NCI-H460 (cell line): ENCODE measurements at places on chromosomes 12 and 14. TPM values are rescaled to one million over a fixed set of nuclear protein-coding genes. Genes with fewer than 3 reads are reported as not detected.

The LHX5 gene
- total RNA-seq, result 0.22 and 0.40 TPM in 2 replicates

The APOF gene
- not detected in 2 replicates for total RNA-seq

The BAZ2A gene
- 30.4 and 32.4 TPM in 2 replicates for total RNA-seq

The PUS1 gene
- 37.7 and 42.2 TPM in 2 replicates for total RNA-seq

The NTN4 gene
- 68.1 and 86.7 TPM in 2 replicates for total RNA-seq

The KCNA5 gene
- not detected in 2 replicates for total RNA-seq

The GLIPR1L2 gene
- total RNA-seq, result 0.17 and 0.42 TPM in 2 replicates

GRCh38 chr12:59742841-59743240, 147.0 kb downstream of the SLC16A7 start:
- no peak for DNase-seq

DNA sequence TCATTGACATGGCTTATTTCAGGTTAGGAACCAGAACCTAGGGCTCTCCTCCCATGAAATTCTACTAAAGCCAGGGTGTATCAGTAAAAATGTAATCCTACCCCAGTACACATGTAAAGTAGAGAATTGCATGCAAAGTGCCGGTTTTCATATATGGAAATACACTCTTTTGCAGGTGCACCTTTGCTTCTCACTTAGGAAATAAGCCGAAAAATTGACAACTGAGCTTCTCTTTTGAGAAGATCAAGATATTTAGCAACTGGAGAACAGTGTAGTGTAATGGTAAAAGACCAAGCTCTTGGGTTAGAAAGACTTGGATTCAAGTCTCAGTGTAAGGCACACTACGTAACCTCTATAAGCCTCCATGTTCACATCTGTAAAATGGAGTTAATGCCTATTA, 82.4 kb downstream of the SLC38A6 start:
- DNase-seq, result no peak

- DNase-seq, result no peak
Measured at GRCh38 chr14:74733221-74733620, 20.3 kb downstream of the FCF1 start.

GRCh38 chr14:98230411-98230810, 1041.6 kb downstream of the BCL11B start:
- DNase-seq, result no peak

DNA sequence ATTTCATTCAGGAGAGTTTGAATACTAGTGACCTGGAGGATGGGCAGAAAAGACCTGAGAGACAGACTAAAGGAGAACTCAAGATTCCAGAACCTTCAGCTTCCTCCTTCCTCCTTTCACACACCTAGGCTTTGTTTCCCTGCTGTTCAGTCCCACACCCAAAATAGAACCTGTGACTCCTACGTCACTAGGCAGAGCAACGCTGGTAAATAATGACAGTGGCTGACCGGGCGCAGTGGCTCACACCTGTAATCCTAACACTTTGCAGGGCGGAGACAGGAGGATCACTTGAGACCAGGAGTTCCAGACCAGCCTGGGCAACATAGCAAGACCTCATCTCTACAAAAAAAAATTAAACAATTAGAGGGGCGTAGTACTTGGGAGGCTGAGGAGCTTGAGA, 166.4 kb upstream of the FKBP4 start:
- DNase-seq, result no peak

DNA sequence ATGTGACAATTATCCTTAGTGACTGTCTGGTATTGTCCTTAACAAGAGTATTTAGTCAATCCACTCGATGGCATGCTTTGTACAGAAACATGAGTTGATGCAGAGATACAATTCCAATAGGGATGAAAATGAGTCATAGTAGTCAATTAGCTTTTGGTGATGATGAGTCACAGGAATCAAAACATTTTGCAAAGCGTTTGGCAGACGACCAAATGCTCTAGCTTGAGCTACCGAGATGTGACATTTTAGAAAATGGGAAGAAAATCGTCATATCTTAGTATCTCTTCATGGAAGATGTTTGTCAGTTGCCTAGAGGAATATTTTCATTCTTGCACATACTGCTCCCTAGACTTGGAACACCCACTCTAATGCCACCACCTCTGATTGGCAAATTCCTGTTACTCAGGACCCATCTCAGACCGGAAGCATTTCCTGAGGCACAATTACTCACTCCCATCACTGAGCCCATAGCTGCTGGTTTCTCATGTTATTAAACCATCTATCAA, 95.0 kb downstream of the LMNTD1 start:
- peak; percentile 90 for DNase-seq

DNA sequence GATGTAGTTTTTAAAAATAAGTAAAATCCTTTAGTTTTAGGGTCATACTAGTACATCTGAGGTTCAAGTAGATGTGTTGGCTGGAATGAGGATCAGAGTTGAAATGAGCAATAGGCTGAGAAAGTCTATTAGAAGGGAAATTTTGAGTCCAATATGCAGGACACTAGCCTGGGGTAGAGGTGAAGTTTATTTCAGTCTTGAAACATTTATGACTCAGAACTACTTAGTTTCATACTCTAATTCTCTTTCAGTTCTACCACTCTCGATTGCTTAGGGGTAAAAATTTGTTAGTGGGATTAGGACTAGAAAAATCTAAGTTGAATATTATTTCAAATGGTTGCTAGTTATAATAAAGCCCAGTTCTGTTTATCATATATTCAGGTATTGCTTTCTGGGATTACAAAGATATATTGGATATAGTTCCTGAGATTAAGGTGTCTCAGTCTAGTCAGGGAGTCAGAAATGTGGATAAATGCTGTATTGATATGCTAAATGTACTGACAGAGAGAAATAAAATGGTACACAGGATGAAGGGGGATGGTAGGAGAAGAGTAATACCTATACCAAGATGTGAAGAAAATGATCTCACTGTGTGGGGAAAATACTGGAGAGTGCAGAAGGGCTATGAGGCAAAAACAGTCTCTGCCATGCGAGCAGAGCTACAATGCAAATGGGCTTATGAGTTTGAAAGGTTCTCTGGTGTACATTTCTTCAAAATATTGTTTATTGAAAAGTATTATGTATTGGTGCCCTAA, 395.8 kb upstream of the FBXO33 start:
- DNase-seq, result no peak

DNA sequence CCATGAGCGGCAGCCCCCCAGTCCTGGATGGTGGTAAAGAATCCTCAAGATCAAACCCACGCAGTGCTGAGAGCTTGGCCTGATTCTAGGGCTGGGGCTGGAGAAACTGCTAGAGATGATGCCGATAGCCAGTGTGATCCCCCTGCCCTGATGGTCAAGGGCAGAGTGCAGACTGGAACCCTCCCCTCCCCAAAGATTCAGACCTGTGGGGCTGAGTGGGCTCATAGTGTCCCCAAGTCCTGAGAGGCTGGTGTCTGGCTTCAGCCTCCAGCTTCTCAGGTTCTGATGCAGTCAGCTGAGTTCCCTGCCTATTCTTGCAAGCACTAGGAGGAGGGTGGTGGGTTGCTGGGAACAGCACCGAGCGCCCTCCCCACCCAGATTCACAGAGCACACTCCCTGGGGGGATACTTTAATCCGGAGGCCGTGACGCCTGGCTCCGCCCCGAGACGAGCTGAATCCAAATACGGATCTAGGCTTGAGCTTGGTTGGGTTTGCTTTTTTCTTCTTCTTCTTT, 11.9 kb downstream of the RHOF start:
- no peak for DNase-seq

DNA sequence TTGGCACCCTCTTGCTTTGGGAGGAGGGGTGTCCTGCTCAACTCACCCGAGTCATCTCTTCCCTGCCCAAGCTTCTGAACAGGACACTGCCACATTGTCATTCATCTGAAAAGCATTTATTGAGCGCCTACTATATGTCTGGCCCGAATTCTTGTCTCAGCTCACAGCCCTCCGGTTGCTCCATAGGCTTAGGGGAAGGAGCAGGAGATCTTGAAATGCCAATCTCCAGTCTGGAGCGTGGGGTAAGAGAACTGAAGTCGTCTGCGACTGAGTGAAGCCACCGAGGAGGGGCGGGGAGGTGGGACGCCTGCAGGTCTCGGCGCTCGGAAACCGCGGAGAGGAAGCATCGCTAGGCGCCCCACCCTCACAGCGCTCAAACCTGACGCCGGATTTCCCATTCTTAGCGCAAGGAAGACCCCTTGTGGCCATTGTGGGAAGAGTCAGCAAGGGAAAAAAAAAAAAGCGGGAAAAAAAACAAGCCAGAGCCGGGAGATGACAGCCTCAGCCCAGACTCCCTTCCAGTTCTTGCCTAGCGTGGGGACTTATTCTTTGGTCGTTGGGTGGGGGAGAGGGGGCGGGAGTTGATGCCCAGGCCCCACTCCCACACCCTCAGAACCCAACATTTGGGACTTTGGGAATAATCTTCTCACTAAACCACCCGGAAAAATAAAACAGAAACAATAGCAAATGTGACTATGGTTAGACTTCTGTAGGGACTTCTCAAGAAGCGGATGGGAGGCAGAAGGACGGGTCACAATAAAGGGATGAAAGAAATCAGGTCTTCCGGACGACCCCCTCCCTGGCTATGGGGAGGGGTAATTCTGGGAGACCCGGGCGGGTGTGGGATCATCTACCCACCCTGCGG, 28.2 kb upstream of the SMUG1 start:
- peak; percentile 85 for DNase-seq

DNA sequence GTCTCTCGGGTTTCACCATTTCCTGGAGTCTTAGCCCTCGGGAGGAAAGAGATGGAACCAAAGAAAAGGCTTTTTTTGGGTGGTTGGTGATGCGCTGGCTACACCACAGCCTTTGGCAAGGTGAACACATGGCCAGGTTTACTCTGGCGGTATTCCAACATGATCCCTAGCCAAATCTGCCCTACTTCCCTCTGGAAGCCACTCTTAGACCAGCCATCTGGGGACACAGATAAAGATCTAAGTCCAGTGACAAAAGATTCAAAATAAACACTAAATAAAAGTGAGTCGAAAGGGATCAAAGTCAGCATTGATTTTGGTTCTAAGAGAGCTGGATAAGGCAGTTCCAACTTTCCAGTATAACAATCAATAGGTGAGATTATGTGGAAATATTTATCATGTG, 694.5 kb downstream of the VRK1 start:
- no peak for DNase-seq

- no peak for DNase-seq
Measured at GRCh38 chr12:4388032-4388431, 8.5 kb upstream of the FGF23 start.

DNA sequence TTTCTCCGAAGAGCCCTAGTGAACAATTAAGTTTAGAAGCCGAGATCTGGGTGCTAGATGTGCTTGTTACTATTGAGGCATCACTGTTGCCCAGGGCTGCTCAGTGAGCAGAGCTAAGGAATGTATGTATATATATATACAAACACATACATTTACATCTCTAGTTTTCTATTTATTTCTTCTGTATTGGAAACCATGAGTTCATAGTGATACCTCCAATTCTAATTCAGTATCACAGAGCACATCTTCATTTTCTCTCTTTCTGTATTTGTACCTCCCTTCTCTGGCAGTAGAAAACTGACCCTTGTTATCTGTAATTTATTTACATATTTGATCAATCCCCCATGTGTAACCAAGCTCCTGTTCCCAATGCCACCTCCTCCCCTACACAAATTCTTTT, 40.7 kb upstream of the FUT8 start:
- no peak for DNase-seq

DNA sequence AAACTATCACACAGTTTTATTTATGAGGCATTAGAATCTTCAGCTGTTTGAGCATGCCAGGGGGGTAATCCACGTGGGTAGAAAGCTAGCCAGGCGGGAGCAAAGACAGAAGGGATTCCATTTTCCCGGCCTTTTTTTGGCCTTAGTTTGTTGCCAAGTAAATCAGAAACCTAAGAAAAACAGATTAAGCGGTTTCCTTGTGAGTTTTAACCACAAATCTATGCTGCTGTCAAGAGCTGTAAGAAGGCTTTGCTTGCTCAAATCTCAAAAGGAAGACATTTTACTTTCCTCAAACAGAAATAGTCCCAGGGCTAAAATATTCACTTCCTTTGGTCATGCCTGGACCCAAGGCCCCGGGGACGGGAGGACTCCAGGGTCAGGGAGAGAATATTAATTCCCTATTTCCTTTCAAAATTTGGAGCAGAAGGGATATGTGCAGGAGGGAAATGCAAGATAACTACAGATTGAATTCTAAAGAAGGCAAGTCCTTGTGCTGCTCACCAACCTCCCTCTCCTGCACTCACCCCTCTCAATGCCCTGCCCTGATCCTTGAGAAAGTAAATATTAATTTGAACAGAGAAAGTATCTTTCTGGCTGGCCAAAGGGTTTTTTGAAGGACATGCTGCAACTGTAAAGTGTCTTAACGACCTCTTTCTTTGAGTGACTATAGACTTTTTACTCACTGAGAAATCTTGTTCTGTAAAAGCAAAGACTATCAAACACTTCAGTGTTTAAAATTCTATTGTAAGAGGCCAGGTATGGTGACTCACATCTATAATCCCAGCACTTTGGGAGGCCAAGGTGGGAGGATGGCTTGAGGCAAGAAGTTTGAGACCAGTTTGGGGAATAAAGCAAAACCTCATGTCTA, 75.7 kb downstream of the HSD17B6 start:
- no peak for DNase-seq

GRCh38 chr12:101608301-101609133, 13.7 kb downstream of the MYBPC1 start:
- DNase-seq, result no peak

GRCh38 chr14:68961781-68962584, 17.1 kb downstream of the ACTN1 start:
- DNase-seq, result no peak

- DNase-seq, result no peak
Measured at GRCh38 chr14:104148433-104149277, 10.3 kb downstream of the KIF26A start.

DNA sequence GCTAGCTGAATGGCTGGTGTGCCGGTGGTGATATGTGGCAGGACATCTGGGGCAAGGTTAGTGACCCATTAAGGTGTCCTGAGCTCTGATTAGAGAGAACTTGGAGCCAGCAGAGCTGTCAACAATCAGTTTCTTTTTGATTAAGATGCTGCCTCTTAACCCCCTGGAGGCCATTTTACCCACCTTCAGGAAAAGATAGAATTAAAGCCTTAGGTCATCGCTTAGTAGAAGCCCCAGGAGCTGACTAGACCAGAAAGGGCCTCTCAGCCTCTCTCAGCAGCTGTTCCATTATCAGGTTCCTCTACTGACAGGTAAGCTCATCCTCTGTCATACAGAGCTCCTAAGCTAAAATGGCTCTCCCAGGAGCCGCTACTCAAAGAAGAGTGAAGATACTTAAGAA, 339.0 kb downstream of the FUT8 start:
- no peak for DNase-seq

- no peak for DNase-seq
Measured at GRCh38 chr12:95583933-95584332, 32.7 kb upstream of the USP44 start.

DNA sequence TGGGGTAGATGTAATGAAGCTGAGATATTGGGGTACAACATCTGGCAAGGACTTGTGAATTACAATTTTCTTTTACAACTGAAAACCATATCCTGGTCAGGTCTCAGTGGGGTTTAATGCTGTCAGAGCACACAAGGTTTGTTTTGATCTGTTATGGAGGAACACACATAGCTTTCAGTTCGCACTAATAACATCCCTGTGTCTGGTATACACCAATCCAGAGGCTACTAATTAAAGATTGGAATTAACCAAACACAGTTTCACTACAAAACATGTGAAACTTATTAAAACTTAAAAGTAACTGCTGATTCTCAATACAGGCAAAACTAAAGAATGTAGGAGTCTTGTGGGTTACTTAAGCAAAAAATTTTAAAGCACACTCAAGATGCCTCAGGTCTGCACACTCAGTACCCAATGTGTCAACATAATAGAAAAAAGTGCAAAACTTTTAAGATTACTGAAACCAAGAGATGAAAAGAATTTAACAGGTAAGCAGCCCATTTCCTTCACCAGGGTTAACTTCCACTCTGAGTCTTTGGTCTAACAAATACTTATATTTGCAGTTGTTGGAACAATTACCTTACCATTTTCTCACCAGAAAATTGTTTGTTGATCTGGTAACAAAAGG, 77.4 kb downstream of the LLPH start:
- DNase-seq, result no peak
